Lung (tissue), 17 donors: ENCODE measurements at places on chromosomes 12 and 14. TPM values are rescaled to one million over a fixed set of nuclear protein-coding genes. Genes with fewer than 3 reads are reported as not detected.
A peak's percentile ranks its signal among the peaks of the same experiment; 100 is the strongest.

CLEC9A gene
- total RNA-seq = 0.12 TPM

- DNase-seq = peak; percentile 23
These were observed 34.1 kb downstream of the SCFD1 start for GRCh38 chr14:30656190-30656632.

DNA sequence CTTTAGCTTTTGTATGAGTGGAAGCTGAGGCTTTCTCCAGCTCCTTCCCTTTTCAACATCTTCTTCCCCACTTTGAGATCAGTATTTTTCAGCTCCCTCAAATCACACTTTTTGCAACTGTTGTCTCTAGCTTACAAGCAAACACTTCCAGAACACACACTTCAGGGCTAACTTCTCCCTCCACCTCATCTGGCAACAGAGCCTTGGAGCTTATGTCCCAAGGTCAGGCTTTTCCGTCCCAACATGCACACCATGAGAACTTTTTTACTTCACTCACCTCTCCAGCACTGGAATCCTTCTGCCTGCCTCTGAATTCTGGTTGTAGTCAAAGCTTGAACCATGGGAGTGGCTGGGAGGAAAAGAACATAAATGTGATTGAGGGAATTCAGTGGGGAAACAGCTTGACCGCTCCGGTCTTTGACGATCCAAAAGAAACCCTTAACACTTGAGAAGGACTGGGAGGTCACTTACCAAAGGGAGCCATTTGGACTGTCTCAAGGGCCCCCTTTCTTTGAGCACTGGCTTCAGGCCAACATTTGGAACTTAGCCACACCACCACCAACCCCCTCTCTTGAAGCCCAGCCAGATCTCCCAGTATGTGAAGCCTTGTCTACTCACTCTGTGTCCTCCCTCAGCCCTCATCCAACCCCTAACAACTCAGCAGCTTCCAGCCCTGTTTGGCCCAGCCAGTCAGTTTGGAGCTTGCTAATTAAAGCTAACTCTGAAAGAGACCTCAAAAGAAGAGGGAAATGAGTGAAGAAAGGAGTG lies 3.9 kb upstream of the BLOC1S1 start:
- peak; percentile 88 for DNase-seq

DNA sequence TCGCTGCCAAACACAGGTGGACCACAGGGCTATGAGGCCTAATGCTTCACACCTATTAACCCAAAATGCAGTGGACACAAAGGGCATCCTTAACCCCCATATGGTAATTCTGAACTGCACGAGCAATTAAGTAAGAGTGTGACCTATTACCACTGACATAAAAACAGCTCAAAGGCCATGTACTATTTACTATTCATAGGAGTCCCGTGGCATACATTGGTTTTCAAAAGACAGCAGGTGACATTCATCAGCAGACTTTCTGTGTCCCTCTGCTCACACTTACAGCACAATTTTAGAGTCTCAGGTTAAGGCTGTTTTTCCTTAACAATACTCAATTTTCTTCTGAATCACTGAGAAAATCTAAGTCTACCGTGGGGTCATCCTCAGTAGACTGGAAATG lies 23.1 kb upstream of the TMCC3 start:
- no peak for DNase-seq

GRCh38 chr12:131196220-131196619 lies 242.5 kb downstream of the ADGRD1 start:
- DNase-seq = no peak

GRCh38 chr12:58262796-58263195 lies 321.4 kb downstream of the ATP23 start:
- DNase-seq = no peak
